Stimulated activated CD4-positive, alpha-beta T cell treated with anti-CD3 and anti-CD28 coated beads, Interleukin-15, amount 100 ng/mL, for 48 hours (primary cell): ENCODE measurements at places on chromosomes 7 and 10.

DNA sequence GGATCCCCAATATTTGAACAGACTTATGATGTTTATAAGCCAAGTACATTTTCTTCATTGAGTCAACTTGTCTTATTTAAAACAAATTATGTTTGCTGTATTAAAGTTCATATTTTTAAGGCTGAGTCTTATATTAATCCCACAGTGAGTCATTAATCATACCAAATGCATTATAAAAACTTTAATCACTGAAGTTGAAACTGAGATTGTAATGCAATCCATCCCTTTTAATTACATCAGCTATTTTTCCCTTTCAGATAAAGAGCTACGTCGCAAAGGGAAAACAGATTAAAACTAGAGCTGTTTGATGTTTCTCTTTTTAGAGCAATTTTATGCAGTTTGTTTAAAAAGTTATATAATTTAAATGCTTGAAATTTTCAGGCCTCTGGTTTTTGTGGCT lies 183.0 kb downstream of the ARID5B start:
- DNase-seq = no peak

DNA sequence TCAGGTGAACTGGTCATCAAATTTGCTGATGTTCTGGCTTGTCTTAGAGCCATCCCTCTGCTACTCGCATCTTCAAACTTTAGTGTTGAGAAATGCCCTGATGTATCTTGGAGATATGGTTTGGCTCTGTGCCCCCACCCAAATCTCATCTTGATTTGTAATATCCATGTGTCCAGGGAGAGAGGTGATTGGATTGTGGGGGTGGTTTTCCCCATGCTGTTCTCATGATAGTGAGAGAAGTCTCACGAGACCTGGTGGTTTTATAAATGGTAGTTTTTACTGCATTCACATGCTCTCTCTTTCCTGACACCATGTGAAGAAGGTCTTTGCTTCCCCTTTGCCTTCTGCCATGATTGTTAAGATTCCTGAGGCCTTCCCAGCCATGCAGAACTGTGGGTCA lies 74.0 kb upstream of the AFAP1L2 start:
- DNase-seq = no peak

DNA sequence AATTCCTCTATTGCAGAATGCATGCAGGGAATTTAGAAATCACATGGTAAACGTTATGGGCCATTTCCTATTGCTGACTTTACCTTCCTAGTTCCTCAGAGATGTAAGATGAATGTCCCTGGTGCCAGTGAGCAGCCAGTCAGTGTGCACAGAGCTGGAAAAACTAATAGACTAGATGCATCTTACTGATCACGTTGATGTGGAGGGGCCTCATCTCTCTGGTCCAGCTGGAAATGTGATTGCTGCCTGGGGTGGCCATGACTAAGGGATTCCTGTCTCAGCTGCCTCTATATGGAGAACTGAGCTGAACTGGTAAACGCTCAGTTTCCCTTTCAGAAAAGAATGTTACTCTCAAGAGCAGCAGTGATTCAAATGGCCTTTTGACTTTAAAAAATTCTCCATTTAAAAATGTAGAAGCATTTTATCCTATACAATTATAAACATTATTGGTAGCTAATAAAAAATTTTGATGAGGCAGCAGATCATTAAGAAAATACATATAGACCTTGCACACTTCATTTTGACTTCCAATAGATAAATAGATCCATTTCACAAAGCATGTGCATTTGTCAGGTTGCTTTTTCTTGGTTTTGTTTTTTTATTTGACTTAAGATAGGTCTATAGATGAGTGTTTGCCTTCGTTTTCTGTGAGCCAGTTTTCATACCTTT lies 80.5 kb upstream of the INSYN2A start:
- DNase-seq = no peak

GRCh38 chr7:87036985-87037384 lies 22.5 kb downstream of the ELAPOR2 start:
- DNase-seq = no peak

DNA sequence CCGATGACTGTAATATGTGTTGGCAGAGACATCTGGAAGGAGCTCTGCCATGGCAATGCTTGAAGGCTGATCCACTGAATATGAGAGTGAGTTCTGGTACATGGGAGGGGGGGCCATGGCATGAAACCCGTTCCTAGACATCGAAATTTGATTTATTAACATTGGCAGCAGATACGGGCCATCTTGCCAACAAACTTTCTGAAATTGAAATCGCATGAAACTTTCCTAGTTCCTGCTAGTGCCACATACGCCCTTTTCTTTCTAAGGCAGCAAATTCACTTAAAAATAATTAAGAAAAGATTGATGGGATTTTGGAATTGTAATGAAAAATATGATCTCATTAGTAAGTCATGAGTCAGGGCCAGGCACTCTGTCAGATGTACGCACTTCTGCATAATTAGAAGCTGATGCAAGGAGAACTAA lies 91.8 kb upstream of the KMT2C start:
- no peak for DNase-seq

- no peak for DNase-seq
Measured at GRCh38 chr10:116752969-116753665, 10.8 kb upstream of the HSPA12A start.

DNA sequence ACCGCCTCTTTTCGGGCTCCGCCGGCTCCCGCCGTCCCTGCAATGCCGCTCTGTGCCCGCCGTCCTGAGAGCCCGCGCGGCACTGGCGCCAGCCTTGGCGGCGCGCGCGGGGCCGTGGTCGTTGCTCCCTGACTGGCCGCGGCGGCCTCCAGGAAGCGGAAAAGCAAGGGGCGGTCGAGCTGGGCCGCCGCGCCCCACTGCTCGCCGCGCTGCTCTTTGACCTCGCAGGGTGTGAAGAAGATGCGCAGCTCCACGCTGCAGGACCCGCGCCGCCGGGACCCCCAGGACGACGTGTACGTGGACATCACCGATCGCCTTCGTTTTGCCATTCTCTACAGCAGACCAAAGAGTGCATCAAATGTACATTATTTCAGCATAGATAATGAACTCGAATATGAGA lies at the start of gene CDC14C:
TSS of gene CDC14C (plus strand) at position 115 of the 400 bp plus-strand sequence. CDS start at position 241, 126 bp downstream.
- no peak for DNase-seq

- no peak for DNase-seq
Measured at GRCh38 chr10:102153093-102153620, 968 bp downstream of the NOLC1 start.

DNA sequence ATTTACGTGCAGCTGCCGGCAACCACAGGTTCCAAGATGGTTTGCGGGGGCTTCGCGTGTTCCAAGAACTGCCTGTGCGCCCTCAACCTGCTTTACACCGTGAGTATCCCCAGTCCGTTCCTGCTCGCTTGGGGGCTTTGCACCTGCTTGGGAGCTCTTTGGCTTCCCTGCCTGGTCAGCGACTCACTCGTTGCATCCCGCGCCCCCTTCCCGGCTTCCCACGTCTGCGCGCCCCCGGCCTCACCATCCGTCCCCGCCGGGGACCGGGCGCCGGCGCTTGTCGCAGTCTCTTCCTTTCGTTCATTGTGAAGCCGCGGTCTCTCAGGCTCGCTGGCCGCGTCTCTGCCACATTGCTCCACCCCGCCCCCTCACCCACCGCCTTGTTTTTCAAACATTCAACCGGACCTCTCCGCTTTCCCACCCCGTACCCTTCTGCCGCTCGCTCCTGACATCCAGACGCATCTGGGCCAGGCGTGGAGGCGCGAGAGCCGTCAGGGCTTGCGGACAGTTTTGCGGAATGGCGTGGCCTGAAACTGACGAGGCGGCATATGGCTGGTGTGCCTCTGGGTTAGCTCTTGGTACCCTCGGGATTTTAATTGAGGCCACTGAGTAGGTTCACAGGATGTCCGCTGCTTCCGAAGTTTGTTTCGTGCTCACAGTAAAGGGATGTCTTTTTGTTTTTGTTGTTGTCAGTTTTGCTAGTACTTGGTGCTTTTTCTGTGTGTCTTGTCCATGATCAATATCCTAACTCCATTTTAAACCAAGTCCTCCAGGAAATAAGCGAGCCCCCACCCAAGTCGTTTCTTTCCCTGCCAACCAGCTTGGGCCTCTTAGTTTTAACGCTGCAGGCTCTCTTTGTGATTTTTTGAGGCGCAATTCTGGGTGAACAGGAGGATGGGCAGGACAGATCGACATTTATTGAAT lies 639 bp downstream of the TSPAN13 start:
- DNase-seq = no peak

DNA sequence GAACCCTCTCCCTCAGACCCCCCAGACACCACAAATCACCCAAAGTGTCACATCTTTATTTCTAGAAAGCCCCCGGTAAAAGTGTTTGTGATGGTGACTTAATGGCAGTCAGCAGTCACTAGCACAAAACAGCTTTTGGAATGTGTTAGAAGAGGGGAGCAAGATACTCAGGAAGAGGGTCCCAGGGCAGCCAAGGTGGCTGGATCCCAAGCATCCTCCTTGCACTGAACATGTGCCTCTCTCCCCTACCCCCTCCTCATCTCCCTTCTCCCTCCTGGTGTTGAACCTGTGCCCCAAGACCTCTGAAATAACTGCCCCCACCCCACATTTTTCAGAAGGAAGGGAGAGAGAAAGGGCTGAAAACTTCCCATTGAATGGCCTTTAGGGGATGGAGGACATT lies 37.8 kb upstream of the MXI1 start:
- DNase-seq = no peak

GRCh38 chr7:81877890-81878289 lies 108.0 kb upstream of the HGF start:
- no peak for DNase-seq

GRCh38 chr10:93482145-93482834 lies at the start of gene MYOF:
MYOF (minus strand) TSS chr10:93482334; CDS start chr10:93482194, 140 bp downstream.
- peak; percentile 42 for DNase-seq

DNA sequence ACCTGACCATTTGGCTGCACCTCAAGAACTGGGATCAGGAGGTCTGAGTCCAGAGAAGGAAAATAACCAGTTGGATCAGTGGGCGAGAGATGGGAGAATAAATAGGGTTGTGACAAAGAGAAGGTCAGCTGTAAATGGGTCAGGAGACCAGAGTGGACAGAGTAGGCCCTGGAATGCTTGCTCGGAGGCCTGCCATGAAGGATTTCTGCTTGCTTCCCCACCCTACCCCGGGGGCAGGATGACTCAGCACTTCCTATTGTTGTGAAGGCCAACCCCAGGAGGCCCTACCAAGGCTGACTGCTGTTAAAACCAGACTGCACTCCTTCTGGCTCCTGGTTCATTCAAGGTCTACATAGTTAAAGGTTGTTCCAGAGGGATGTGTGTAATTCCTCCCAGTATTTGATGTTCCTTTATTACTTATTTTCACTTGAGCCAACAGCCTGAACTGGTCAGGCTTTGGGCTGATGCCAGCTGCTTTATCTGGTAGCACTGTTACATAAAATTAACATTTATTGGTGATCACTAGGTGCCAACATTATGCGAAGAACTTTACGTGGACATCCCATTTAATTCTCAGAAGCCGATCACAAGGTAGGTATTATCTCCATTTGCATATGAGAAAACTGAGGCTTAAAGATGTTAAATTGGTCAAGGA lies 27.3 kb upstream of the IFRD1 start:
- peak; percentile 5 for DNase-seq

DNA sequence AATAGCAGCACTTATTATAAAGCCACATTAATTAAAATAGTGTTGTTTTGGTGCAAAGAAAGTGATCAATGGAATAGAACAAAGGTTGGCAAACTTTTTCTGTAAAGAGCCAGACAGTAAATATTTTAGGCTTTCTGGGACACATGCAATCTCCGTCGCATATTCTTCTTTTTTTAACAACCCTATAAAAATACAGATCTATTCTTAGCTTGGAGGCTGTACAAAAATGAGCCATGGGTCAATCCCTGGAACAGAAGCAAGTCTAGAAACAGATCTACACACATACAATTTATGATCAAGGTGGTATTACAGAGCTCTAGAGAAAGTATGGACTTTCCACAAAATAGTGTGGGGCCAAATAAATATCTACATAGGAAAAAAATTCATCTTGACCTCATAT lies 71.8 kb downstream of the ARHGAP21 start:
- DNase-seq = no peak

DNA sequence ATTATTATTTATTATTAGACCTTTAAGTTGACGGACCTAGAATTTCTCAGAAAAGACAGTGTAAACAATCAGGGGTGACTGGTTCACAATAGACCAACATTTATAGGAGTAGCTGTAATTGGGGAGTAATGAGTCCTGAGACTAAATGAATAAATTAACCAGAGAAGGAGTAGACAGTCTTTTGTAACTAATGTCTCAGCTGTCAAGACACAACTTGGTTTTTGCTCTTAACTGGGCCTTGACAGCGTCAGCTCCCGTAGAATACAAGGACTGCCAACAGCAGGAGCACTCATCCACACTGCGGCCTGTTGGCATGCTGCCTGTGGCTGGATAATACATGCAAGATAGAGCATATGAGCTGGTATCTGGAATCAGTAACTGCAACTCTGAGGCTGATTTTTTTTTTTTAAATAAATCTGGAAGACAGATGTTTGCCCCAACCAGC lies 123.9 kb downstream of the CACNA2D1 start:
- DNase-seq = no peak

- no peak for DNase-seq
Measured at GRCh38 chr10:89888321-89889070, 187.1 kb downstream of the KIF20B start.

DNA sequence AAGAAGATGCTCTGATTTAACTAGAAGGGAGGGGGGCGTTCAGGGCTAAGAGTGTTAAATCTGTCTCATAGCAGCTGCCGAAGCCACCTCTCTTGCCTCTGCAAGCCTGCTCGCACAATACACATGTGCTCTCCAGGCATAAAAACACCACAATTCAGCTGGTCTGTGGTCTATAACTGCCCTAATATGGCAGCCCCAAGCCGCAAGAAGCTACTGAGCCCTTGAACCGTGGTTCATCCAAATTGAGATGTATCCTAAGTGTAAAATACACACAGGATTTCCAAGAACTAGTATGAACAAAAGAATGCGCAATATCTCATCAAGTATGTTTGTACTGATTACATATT lies 70.8 kb upstream of the FGFR2 start:
- no peak for DNase-seq

DNA sequence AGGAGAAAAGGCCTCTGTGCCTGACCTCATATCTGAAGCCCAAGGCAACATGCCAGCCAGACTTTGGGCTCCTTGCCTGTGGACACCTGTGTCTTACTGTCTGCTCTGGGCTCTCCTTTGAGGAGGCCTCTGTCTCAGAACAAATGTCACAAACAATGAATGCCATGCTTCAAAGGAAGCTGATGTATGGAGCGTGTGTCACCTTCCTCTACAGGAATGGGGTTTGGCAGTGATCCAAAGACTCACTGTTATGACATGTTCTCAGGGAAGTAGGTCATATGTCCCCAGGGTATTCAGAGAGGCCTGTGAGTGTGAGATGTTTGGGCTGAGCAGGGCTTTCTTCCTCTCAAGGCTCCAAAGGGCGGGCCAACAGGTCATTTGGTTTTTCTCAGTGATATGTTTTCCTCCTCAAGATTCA lies 38.4 kb downstream of the PTPRE start:
- DNase-seq = peak; percentile 14

DNA sequence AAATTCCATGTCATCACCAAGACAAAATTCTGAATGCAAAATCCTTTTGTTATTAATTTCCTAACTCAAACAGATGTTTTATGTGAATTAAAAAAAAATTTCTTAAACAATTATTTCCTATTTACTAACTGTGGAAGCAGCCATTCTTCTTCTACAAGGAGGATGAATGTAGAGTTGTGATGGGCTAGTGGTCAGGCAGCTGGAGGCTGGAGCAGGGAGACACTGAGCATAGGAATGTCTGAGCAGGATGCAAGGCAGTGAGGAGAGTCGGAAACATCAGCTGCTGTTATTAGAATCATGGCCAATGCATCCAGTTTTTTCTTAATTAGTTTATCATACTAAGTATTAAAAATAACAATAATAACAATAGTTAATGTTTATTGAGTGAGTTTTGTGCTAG lies 102.5 kb upstream of the LRRTM3 start:
- DNase-seq = no peak
